PC-3 (cell line): ENCODE measurements at places on chromosomes 11 and 22. TPM values are rescaled to one million over a fixed set of nuclear protein-coding genes. Genes with fewer than 3 reads are reported as not detected.

DNA sequence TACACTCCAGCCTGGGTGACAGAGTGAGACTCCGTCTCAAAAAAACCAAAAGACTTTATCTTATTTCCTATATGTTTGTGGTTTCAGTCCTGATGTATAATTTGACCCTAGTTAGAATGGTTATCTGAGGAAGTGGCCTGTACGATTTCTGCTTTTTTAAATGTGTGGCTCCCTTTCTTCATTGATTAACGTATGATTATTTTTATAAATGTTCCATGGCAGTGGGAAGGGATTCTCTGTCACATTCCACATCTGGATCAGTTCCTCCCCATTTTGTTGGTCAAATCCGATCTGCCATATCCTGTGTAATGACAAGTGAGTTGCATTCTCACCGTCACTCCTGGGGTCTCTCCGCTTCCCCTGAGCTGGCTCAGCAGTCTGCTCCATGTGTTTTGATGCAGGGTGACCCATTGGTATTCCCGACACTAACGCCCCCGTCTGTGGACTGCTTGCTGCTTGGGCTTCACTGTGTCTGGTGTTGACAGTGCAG is 20.3 kb downstream of the NEAT1 start:
- no peaks in the 10 kb centered on the region for H3K27me3 ChIP-seq
- peak; percentile 2 for DNase-seq
- no peak overlapping the region for H3K27ac ChIP-seq

GRCh38 chr11:116691771-116692177 is 81.0 kb downstream of the BUD13 start:
- peaks cover 36% of the 10 kb centered on the region for H3K4me1 ChIP-seq
- H3K27ac ChIP-seq, result no peak overlapping the region
- H3K27me3 ChIP-seq, result no peaks in the 10 kb centered on the region
- peak; percentile 66 for DNase-seq

DNA sequence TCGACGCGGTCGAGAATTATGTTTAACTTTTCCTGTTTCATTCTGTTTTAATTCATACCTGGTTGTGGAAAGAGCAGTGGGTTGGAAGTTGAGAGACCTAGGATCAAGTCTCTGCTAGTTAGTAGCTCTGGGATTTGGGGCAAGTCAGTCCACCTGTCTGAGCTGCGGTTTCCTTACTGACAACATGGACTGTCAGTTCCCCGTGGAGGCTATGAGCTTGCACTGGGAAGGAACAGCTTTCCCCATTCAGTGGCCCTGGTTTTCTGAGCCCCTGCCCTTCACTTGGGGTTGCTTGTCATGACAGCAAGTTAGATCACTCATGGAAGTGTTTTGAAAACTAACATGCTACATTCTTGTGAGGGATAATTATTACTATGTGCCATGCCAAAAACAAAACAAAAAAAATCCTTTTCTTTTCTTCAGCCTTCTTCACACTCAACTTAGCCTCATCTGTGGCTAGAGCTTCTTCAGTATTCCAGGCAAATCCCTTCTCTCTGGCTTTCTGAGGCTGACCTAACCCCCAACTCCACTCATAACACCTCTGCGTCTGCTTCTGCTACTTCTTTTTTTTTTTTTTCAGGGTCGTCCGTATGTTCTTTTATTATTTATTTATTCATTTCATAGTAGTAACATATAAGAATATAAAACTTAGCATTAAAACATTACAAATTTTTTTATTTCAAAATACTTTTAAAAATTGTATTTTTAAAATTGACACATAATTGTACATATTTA is 43.0 kb upstream of the ZBED5 start:
- no peaks in the 10 kb centered on the region for H3K36me3 ChIP-seq
- H3K4me3 ChIP-seq, result peak overlapping the region; percentile 61
- H3K4me1 ChIP-seq, result peaks cover 44% of the 10 kb centered on the region
- H3K27me3 ChIP-seq, result no peaks in the 10 kb centered on the region
- peak overlapping the region; percentile 99 for H3K27ac ChIP-seq

GRCh38 chr22:27132400-27132799 is 475.0 kb downstream of the MIAT start:
- no peaks in the 10 kb centered on the region for H3K36me3 ChIP-seq
- DNase-seq, result no peak
- H3K4me1 ChIP-seq, result peaks cover 6% of the 10 kb centered on the region; the same call in 1 of the 2 replicates
- H3K27ac ChIP-seq, result no peak overlapping the region
- peaks cover 25% of the 10 kb centered on the region for H3K27me3 ChIP-seq
- H3K4me3 ChIP-seq, result no peak overlapping the region

Gene CPT1A
- total RNA-seq, result 38.1 and 53.2 TPM in 2 replicates

Gene LRRC4C
- not detected in 2 replicates for total RNA-seq
